ENCODE measurements at places on chromosomes 2 and 18.
A peak's percentile ranks its signal among the peaks of the same experiment; 100 is the strongest.

- peak; percentile 19 for DNase-seq
Measured at GRCh38 chr18:8623549-8624106, 14.4 kb downstream of the RAB12 start.

GRCh38 chr2:46385786-46386577 lies 88.8 kb downstream of the EPAS1 start:
- no peak for DNase-seq

- DNase-seq = no peak
Measured at GRCh38 chr2:101305492-101306078, 2.9 kb downstream of the RNF149 start.

DNA sequence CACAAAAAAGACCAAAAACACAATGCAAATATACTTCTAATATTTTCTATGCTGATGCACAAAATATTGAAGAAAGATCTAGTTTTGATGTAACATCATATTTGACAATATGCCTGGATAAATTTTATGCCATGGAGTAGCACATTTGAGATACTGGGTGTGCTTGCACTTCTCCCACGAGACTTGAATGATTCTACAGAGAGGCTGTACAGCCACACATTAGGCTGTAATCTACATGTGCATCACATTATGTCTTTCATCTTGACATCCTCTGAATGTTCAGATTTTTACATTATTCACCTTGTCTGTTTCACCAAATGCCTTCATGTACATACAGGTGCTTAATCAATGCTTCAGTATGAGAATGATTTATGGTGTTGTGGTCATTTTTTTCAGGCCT lies 756.4 kb upstream of the CDH7 start:
- no peak for DNase-seq

DNA sequence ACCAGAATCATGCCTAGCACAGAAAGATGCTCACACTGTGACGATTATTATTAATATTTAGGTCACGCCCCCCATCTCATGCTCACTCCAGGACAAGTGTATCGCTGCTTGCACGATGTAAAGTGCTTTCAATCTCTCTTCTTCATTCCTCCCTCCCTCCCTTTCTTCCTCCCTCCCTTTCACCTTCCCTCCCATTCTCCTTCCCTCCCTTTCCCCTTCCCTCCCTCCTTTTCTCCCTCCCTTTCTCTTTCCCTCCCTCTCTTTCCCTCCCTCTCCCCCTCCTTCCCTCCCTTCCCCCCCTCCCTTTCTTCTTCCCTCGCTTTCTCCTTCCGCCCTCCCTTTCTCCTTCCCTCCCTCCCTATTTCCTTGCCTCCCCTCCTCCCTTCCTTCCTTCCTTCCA lies 19.6 kb downstream of the TGOLN2 start:
- no peak for DNase-seq

- DNase-seq = no peak
Measured at GRCh38 chr2:201661366-201661765, 18.1 kb upstream of the TMEM237 start.

DNA sequence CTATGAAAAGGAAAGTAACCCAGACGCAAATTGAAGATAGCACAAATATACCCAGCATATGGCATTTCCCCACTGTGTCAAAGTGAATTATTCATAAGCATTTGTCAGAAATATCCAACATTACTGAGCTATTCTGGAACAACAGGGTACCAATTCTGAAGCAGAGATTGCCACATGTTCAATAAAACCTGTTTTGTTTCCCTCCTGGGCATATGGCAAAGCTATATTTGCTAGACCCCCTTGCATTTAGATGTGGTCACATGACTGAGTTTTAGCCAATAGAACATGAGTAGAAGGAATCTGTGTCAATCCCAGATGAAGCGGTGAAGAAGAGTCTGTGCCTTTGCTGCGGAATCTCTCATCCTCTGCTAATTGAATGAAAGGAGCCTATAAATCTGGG lies 296.4 kb upstream of the DLGAP1 start:
- DNase-seq = no peak

DNA sequence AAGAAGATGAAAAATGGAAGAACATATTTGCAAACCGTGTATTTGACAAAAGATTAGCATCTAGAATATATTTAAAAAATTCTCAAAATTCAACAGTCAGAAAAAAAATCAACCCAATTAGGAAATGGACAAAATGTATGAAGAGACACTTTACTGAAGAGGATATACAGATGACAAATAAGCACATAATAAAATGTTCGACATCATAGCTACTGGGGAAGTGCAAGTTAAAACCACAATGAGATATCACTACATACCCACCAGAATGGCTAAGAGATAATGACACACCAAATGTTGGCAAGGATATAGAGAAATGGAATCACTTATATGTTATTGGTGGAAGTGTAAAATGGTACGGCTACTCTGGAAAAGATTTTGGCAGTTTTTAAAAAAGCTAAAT lies 11.7 kb upstream of the NUP35 start:
- no peak for DNase-seq

- DNase-seq = no peak
Measured at GRCh38 chr2:128589681-128590080, 271.0 kb upstream of the HS6ST1 start.

DNA sequence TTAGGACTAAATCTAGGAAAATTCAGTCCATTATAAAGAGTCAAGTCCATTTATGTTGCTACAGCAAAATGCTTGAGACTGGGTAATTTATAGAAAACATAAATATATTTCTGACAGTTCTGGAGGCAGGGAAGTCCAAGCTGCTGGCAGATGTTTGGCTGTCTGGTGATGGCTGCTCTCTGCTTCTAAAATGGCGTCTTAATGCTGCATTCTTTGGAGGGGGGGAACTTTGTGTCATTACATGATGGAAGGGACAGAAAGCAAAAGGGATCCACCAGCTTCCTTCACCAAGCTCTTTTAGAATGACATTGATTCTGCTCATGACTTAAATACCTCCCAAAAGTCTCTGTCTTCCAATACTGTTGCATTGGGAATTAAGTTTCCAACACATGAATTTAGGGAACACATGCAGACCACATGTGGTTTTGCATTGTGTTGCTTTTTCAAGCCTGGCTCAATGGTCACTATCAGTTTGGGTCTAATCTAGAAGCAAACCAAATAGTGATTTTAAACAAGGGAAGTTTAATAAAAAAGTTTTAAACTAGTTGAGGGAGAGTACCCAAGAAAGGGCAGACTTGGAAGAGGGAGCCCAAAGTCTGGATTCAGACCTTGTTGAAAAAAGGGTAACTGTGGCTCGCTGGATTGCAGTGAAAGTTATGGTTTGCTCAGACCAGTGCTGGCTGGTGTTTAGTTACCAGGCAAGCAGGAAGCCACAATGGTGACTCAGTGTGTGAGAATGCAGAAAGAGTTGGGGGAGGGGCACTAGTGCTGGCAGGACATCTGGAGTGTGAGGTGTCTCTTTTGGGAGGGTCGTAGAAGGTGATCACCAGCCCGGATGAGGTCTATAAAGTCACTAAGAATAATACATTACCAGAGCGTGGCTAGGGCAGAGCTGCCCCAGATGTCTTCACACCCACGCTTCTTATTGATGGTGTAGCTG lies 30.8 kb downstream of the C18orf54 start:
- DNase-seq = peak; percentile 72

GRCh38 chr2:26016012-26016705 lies 17.7 kb upstream of the RAB10 start:
- no peak for DNase-seq

DNA sequence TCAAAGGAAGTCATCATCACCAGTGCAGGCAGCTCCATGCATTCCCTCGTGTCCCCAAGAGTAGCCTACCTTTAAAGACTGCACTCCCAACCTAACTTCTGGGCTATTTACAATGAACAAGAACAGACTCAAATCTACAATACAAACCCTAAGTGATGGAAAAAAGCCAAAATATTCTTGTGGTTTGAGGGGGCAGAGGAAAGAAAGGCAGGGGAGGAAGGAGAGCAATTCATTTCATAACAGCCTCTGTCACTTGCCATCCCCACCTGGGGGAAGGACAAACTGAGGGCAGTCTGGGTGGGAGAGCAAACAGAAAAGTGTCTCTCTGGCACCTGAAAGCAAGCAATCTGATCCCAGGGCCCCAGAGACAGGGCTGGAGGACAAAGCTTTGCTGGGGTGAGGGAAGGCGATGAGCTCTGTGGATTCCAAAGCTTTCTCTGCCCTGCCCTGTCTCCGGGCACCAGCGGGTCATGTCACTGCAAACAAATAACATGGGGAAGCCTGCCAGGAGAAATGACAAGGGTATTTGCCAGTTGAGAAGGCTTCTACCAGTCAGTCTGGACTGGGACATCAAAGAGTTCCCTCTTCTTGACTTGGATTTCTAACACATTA lies 528.0 kb upstream of the TNP1 start:
- peak; percentile 34 for DNase-seq

GRCh38 chr18:51617167-51617566 lies 419.7 kb upstream of the MEX3C start:
- no peak for DNase-seq

- peak; percentile 94 for DNase-seq
Measured at GRCh38 chr2:43210467-43211303, 15.7 kb downstream of the ZFP36L2 start.

- DNase-seq = peak; percentile 43
Measured at GRCh38 chr2:213152065-213152794, 818 bp upstream of the IKZF2 start.

DNA sequence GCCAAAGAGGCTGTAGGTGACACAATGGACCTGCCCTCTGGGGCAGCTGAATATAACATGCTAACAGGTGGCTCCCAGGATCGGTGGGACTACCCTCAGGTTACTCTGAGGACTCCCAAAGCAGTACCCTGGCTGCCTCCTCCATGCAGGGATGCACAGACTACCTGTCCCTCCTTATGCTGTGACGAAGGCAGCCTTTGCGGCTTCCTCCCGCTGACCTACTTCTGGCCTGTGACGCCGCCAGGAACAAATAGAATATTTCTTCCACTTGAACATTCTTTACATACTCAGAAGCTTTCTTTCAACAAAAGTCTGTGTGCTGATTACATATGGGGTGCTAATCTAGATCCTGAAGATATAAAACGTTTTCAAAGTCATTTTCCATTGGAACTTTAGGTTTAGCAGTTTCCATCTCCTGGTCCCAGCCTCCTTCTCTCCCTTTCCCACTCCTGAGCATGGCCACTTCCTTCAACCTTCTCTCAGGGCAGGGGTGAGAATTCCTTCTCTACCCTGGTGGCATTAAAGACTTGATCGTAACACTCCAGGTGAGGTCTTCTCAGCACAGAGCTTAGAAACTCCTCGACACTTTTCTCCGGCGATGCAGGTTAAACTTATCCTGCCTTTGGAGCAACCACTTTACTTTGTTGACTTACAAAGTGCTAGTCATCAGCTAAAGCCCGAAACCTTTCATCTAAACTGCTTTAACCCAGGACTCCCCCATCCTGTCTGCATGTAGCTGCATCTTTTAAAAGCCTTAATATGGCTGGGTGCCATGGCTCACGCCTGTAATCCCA lies 58.9 kb upstream of the STK17B start:
- DNase-seq = no peak

- no peak for DNase-seq
Measured at GRCh38 chr18:22128954-22129353, 40.4 kb upstream of the GATA6 start.
